ENCODE measurements at places on chromosomes 11 and 22.

DNA sequence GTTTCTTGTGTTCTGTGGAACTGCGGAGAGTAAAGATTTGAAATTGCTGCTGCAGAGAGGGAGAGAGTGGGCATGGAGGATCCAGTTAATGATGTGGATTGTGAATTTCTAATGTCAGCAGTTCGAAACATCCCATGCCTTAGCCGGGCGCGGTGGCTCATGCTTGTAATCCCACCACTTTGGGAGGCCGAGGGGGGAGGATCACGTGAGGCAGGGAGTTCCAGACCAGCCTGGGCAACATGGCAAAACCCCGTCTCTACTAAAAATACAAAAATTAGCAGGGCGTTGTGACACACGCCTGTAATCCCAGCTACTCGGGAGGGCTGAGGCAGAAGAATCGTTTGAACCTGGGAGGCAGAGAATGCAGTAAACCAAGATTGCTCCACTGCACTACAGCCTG, 1.1 kb upstream of the CAVIN3 start:
- no peak for DNase-seq

DNA sequence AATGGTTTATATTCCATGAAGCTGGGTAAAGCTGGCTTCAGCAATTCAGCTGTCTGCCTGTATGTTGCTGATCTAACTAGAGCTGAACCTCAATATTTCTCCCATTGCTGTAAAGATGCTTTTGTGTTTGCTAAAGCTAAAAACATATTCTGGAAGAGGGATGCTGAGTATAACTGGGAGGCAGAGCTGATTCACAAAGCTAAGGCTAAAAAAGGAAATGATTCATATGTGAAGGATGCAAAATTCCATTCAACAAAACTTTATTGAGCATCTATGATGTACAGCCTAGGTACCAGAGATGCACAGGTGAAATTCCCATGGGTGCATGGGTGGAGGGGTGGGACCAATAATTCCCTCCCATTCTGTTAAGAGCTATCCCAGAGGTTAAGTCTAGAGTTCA, 193.9 kb downstream of the KIF18A start:
- no peak for DNase-seq

DNA sequence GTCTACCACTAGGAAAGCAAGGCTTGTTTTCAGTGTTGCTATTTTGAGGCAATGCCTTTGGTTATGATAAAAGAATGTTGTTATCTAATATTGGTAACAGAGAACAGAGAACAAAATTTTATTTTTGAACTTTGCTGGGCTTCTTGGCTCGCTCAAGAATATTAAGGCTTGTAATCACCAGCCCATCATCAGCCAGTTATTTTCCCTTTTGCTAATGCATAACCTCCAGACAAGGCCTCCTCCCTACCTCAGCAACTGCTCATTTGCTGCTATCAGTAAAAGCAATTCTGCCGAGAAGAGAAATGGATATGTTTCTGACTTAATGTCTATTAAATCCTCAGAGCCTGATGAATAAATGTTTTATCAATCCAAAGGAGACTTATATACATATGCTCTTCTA, 8.9 kb downstream of the MTMR2 start:
- no peak for DNase-seq

DNA sequence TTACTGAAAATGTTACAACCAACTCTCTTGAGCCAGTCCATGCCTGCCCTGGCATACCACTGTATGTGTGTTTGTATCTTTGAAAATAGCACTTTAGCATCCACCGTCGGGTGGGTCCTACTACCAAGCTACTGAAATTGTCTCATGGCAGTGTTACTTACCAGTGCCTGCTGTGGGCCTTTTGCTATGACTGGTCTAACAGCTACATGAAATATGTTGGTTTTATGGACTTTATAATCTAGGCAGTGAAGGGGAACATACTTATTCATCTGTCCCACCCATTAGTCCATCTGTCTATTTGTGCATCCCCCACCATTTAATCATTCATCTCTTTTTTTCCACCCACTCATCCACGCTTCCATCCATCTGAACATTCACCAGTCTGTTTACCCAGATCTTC, 106.0 kb downstream of the NAV2 start:
- DNase-seq: no peak

DNA sequence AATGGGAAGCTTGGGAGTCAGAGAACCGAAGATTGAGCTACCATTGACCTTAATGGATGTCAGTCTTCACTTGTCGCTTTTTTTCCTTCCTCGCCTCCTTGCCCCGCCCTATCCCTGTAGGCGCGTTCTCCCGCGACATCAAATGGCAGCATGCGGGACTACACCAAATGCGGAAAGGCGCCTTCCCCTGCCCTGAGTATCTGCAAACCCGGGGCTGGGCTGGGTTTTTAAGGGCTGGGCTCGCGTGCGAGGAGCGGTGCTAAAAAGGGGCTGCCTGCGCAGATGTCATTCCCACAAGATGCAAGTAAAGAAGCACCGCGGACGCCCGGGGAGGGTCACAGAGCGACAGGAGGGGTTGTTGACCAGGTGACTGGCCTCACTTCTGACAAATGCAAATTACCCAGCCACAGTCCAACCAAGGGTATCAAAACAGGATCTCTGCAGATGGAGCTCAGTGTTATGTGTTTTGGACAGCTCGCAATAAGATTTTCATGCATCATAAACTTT, 4.7 kb upstream of the FAM111B start:
- DNase-seq: peak; percentile 18

DNA sequence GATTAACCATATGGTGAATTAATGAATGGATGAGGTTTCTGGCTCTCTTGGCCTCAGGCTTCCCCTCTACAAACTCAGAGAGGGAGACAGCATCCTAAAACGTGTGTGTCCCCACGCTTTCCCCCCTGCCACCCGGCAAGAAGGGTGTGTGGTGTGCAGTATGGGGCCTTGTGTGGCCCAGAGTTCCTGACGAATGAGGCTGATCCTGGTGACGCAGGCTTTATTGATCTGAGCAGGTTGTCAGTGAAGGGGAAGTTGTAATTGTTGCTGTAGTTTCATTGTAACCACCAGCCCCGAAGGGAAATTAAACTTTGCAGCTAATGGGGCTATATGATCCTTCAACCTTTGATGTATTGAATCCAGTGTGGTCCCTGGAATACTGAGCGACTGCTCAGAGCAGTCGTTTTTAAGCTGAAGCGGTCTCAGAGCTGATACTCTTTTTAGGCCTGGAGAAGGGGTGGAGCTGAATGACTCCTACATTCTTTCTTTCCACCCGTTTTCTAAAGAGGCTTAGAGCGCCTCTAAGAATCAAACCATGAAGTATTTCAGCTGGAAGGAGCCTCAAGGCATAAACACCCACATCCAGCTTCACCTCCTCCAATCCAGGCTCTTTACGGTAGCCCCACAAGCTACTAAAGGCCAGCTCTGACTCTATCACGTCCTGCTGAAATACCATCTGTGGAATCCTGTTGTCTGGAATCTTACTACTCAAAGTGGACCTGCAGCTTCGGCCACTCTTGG, 284.7 kb downstream of the MIAT start:
- DNase-seq: no peak

GRCh38 chr22:46843821-46844255, 81.4 kb downstream of the TBC1D22A start:
- DNase-seq: no peak

DNA sequence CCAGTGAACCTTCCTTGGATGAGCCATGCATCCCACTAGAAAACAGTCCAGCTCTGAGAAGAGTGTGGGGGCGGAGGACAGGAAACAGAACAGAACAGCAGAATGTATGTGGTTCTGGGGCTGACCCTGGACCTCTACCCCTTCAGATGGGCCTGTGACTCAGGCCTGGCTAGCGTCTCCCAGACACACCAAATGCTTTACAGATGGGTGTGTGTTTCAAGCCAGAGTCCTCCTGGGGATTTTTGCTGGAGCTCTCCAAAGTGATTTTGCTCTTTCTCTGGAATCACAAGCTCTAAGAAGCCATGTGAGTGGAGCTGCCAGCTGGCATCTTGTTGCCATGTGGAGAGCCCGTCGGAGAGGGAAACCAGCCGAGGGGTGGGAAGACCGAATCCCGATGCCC, 13.2 kb upstream of the C1QTNF4 start:
- DNase-seq: no peak

DNA sequence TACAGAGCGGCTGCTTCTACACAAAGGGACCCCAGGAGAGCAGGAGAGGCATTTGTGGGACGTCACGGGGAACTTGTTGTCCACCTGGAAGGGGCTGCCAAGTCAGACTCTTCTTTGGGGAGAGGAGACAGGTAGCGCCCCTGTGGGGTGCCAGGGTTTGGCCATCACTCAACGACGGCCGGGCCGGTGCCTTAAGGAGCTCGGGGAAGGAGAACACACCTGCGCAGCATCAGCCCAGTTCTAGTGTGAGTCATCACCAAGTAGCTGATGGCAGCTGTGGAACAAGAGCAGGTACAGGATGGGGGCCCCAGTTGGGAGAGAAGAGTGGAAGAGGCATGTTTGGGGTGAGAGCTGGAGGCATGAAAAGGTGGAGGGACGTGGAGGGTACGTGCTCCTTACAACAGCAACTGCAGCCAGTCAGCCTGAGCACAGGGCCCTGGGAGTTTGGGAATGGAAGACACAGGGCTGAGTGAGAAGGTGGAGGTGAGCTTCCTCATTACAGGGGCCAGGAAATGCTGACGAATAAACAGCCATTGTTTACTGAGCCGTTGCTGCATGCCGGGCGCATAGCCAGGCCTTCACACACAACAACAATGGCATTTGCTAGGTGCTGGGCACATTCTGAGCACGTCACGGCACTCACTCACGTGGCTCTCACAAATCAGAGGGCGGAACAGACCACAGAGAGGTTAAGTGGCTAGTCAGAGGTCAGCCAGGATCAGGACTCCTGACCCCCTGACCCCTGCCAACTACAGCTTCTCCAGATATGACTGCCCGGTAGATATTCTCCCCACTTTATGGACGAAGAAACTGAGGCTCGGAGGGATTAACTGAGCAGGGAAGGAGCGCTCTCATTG, 29.1 kb upstream of the TP53I11 start:
- DNase-seq: no peak

- no peak for DNase-seq
Measured at GRCh38 chr11:86040919-86041850, 27.7 kb downstream of the PICALM start.

DNA sequence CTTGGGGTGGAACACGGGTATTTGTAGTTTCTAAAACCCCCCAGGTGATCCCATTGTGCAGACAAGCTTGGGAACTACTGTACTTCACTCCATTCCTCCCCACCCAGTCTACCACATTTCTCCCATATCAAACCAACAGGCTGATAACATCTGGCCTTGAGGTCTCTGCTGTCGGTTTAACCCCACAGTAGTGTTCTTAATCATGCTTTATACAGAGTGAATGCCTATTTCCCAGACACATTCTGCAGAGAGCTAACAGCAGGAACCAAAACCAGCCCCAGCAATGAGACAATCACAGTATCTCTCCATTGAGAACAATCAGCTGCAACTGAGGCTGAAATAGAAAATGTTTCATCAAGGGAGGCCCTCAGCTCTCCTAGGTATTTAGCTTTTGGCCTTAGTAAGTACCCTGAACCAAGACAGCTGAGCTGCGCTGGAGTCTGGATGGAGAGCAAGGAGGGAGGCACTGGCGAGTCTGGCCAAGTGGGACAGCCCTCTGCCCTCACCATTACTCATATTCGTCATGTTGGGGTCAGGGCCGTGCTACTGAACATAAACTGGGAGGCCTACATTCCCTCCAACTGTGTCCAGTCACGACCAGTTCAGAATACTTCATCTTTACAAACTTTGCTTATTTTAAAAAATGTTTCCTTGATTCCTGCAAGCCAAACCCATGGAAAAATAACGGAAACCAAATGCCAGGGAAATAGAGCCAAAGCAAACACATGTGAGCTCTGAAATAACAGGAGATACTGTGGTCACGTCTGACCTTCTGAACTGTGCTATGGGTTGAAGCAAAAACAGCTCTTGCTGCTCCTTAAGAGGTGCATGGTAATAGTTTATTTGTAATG, 81.0 kb downstream of the CCDC34 start:
- DNase-seq: no peak

DNA sequence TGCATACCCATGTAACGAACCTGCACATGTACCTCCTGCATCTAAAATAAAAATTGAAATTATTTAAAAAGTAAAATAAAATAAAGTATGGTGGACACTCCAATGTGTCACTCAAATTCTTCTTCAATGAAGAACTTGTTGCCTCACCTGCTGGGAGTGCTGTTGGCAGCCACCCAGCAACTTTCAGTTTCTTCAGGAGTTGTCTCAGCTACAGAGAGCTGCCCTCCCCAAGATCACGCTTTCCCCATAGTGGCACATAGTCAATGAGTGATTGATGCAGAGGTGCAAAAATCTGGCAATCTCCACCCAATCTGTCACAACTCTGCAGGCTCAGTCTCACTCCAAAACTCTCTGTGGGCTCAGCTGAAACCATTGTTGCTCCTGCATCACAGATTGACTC, 92.3 kb upstream of the C11orf87 start:
- no peak for DNase-seq

DNA sequence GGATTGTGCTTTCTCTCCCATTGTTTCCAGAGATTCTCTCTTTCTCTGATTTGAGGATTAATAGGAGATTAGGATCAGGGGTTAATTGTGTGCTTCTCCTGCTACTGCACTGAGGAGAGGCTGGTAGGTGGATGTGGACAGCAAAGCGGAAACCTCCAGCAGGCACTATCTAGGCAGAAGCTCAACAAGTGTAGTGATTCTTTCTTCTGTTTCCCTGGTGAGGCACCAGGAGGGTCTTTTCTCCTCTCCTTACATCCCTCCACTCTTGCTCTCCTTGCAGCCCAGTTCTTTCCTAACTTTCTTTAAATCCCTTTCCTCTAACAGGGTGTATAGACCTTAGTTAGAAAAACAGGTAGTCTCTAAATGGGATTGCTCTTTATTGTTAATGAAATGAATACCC, 1.9 kb upstream of the ZBTB16 start:
- DNase-seq: no peak

GRCh38 chr11:45887587-45887986, 2.1 kb downstream of the MAPK8IP1 start:
- no peak for DNase-seq

DNA sequence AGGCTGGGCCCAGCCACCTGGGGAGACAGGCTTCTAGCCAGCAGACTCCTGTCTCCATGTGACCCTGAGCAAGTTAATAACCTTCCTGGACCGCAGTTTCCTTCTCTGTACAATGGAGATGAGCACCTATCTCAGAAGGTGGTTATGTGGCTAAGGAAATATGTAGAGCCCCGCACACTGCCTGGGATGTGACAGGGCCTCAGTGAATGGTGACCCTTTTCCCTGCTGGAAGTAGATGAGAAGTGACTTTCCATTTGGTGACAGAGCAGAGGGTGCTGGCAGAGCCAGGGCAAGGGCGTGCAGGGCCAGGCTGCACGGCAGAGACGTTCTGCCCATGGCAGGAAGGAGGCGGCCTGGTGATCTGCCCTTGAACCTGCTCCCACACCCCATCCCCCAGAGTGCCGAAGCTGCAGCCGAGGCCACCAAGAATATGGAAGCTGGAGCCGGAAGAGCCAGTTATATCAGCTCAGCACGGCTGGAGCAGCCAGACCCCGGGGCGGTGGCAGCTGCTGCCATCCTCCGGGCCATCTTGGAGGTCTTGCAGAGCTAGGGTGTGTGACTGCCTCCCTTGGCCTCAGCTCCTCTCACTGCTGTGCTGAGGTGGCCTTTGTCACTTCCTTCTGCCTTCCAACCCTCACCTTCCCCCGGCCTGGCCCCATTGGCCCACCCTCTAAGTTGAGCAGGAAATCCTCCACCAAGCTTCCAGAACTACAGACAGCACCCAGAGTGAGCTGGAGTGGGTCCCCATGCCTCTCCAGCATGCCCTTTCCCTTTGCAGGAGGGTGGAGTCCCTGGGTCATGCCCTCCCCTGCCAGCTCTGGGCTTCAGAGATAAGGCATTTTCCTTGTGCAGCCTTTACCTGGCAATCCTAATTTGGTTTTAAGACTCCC, 13.2 kb downstream of the TKFC start:
- no peak for DNase-seq
